ENCODE measurements at places on chromosomes 6 and 20. TPM values are rescaled to one million over a fixed set of nuclear protein-coding genes. Genes with fewer than 3 reads are reported as not detected.

GRCh38 chr6:75800708-75801505 lies 51.9 kb downstream of the MYO6 start:
- DNase-seq: no peak
- no peaks in the 10 kb centered on the region for H3K36me3 ChIP-seq
- H3K27me3 ChIP-seq: no peaks in the 10 kb centered on the region
- H3K4me3 ChIP-seq: no peak overlapping the region

DNA sequence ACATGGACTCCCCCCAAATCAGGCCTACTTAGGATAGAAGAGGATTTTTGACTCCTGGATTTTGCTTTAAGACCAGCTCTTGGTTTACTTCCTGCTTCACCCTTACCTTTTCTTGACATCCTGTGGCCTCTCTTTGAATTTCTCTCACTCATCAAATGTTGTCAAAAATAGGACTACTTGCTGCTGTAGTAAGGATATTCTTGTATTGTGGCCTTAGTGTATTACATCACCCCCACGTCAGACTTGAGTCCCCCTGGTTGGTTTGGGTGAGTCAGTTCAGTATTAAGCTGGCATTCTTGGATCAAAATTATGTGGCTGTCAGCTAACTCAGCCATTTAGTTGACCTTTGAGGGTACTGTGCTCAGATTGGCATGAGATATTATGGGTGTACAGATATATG lies 1.1 kb downstream of the TPX2 start:
- DNase-seq: no peak
- H3K27ac ChIP-seq: no peak overlapping the region
- H3K36me3 ChIP-seq: no peaks in the 10 kb centered on the region
- H3K4me3 ChIP-seq: no peak overlapping the region
- no peaks in the 10 kb centered on the region for H3K27me3 ChIP-seq

- H3K36me3 ChIP-seq: no peaks in the 10 kb centered on the region
- H3K27ac ChIP-seq: no peak overlapping the region
- DNase-seq: no peak
- H3K4me1 ChIP-seq: no peaks in the 10 kb centered on the region
Measured at GRCh38 chr6:137522198-137522798, 28.1 kb upstream of the OLIG3 start.

DNA sequence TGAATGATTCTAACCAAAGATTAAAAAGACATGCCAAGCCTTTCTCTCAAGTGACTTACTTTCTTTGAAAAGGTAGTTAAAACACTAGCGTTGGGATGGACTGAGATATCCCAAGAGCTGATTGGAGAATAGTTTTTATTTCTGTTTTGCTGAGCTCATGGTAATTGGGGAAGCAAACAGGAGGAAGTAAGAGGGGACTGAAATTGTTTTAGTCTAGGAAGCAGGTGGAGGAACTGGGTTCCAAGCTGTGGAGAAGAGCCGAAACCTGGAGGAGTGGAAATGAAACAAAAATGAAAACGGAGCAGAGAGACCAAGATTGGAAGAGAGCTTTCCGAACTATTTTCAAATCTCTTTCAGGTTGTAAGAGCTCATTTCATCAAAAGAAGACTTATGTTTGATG lies 59.9 kb upstream of the TENT5A start:
- H3K36me3 ChIP-seq: no peaks in the 10 kb centered on the region
- H3K4me1 ChIP-seq: no peaks in the 10 kb centered on the region
- H3K27me3 ChIP-seq: no peaks in the 10 kb centered on the region
- H3K27ac ChIP-seq: no peak overlapping the region
- H3K4me3 ChIP-seq: no peak overlapping the region

DNA sequence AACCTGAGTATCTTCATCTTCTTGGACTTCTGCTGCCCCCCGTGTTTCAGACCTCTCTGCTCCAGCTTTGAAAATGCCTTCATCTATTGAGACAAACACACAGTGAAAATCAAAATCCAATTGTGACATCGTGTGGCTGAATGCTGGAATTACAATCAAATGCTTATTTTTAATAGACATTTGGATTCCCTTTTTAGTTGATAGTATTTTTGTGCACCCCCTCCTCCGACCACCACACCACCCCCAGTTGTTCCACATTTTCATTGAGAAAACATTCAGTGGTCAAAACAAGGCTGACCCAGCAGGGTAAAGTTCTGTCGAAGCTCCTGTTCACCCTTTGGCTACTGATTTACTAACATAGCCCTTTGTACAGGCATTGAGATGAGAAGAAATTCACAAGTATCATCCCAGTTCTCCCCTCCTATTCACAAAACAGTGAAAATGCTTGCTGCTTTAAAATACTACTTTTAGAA lies 79.0 kb downstream of the NRSN1 start:
- no peaks in the 10 kb centered on the region for H3K36me3 ChIP-seq
- peak; percentile 3 for DNase-seq
- no peak overlapping the region for H3K27ac ChIP-seq
- H3K4me1 ChIP-seq: no peaks in the 10 kb centered on the region
- H3K27me3 ChIP-seq: no peaks in the 10 kb centered on the region

DNA sequence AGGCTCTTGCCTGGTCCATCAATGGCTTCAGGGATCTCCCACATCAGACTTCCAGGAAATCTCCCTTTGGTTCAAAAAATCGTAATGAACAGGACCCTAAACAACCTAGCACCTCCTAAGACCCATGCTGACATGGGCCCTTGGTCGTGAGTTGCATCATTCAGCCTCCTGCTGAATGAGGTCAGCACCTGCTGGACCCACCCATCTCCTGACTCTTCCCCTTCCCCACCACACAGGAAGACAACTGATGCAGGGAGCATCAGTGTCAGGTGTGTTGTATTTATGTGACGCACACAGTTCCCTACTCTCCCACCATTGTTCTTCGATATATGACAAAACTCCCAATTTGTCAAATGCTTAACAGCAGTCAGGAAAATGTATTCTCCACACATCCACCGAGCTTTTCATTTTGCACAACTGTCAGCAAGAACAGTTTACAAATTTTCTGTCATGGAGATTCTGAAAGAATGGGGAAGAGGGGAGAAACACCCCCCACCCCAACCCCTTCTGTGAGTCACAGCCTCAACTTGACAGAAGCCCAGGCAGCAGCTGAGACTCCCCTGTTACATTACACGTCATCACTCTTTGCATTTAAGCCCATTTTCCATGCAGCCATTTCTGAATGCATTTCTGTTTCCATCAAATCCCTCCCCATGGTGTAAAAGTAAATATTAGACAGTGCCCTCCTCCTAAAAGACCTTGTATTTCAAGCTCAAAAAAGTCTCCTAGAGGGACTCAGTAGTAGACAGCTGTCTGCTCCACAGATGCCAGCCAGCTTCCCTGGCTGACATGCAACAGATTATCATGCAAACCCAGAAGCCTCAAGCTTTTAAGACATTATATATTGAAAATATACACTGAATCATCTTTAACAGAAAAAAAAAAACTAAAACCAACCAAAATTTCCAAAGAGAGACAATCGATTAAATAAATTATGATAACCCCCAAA lies 577.5 kb downstream of the PTPRT start:
- no peaks in the 10 kb centered on the region for H3K27me3 ChIP-seq
- H3K27ac ChIP-seq: no peak overlapping the region
- no peak overlapping the region for H3K4me3 ChIP-seq
- H3K36me3 ChIP-seq: no peaks in the 10 kb centered on the region

GRCh38 chr6:167122041-167122826 lies 662 bp upstream of the CCR6 start:
- H3K27me3 ChIP-seq: no peaks in the 10 kb centered on the region
- peak overlapping the region; percentile 10 for H3K4me3 ChIP-seq
- peaks cover 28% of the 10 kb centered on the region for H3K4me1 ChIP-seq
- no peak for DNase-seq
- no peaks in the 10 kb centered on the region for H3K36me3 ChIP-seq

GRCh38 chr6:61622601-61623000 lies 663.4 kb downstream of the KHDRBS2 start:
- DNase-seq: no peak
- H3K27me3 ChIP-seq: no peaks in the 10 kb centered on the region
- no peaks in the 10 kb centered on the region for H3K36me3 ChIP-seq
- H3K27ac ChIP-seq: no peak overlapping the region
- H3K4me1 ChIP-seq: no peaks in the 10 kb centered on the region

GRCh38 chr6:41439524-41440418 lies 104.4 kb downstream of the NCR2 start:
- no peaks in the 10 kb centered on the region for H3K27me3 ChIP-seq
- peaks cover 37% of the 10 kb centered on the region for H3K4me1 ChIP-seq
- no peaks in the 10 kb centered on the region for H3K36me3 ChIP-seq
- no peak overlapping the region for H3K27ac ChIP-seq
- no peak for DNase-seq

- no peak overlapping the region for H3K27ac ChIP-seq
- H3K4me1 ChIP-seq: peaks cover 3% of the 10 kb centered on the region
- H3K27me3 ChIP-seq: no peaks in the 10 kb centered on the region
- DNase-seq: no peak
- no peaks in the 10 kb centered on the region for H3K36me3 ChIP-seq
- H3K4me3 ChIP-seq: no peak overlapping the region
Measured at GRCh38 chr6:4800662-4801061, 24.5 kb downstream of the CDYL start.

- H3K4me3 ChIP-seq: no peak overlapping the region
- DNase-seq: no peak
- no peaks in the 10 kb centered on the region for H3K4me1 ChIP-seq
- no peaks in the 10 kb centered on the region for H3K36me3 ChIP-seq
- H3K27ac ChIP-seq: no peak overlapping the region
Measured at GRCh38 chr20:20426655-20426907, 58.7 kb downstream of the INSM1 start.

GRCh38 chr20:22974354-22974753 lies 60.8 kb upstream of the SSTR4 start:
- no peak for DNase-seq
- no peak overlapping the region for H3K27ac ChIP-seq
- H3K36me3 ChIP-seq: no peaks in the 10 kb centered on the region
- H3K27me3 ChIP-seq: no peaks in the 10 kb centered on the region
- no peaks in the 10 kb centered on the region for H3K4me1 ChIP-seq
- H3K4me3 ChIP-seq: no peak overlapping the region

DNA sequence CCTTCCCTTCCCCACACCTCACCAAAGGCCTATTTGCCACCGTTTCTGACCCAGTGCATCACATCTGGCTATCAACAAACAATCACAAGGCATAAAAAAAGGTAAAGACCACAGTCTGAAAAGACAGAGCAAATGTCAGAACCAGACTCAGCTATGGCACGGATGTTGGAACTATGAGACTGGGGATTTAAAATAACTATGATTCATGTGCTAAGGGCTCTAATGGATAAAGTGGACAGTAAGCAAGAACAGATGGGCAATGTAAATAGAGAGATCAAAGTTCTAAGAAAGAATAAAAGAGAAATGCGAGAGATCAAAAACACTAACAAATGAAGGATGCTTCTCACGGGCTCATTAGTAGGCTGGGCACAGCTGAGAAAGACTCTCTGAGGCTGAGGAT lies 99.5 kb downstream of the LAMP5 start:
- H3K27ac ChIP-seq: no peak overlapping the region
- H3K4me3 ChIP-seq: no peak overlapping the region
- no peak for DNase-seq
- H3K36me3 ChIP-seq: no peaks in the 10 kb centered on the region
- no peaks in the 10 kb centered on the region for H3K27me3 ChIP-seq
- no peaks in the 10 kb centered on the region for H3K4me1 ChIP-seq

EYS gene
- 0.21 TPM for polyA plus RNA-seq

WFDC12 gene
- polyA plus RNA-seq: not detected

C20orf144 gene
- polyA plus RNA-seq: not detected

PDRG1 gene
- polyA plus RNA-seq: 25.0 TPM

GSTA2 gene
- polyA plus RNA-seq: not detected

BCAS1 gene
- polyA plus RNA-seq: not detected

SGK2 gene
- not detected for polyA plus RNA-seq

USP49 gene
- 0.44 TPM for polyA plus RNA-seq

TMEM170B gene
- 0.37 TPM for polyA plus RNA-seq

CDSN gene
- polyA plus RNA-seq: not detected

NINL gene
- polyA plus RNA-seq: 0.31 TPM

Data from naive thymus-derived CD4-positive, alpha-beta T cell (primary cell).